ENCODE measurements at places on chromosomes 7 and 10. TPM values are rescaled to one million over a fixed set of nuclear protein-coding genes. Genes with fewer than 3 reads are reported as not detected.

PKD2L1 gene
- not detected for polyA plus RNA-seq

DNA sequence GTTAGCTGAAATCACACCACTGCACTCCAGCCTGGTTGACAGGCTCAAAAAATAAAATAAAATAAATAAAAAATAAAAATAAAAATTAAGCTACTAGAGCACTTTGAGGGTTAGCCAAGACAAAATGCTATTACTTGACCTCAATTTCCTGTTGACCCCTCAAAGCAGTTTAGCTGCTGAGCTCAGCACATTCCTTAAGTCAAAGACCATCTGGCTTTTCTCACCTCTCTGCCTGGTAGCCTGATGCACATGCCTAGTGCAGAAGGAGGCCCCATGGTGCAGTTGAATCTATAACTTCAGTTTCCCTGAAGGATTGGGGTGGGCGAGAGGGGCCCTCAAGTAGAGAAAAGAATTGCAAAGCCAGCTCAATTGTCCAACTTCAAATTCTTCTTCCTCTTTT lies 211.1 kb upstream of the GALNT17 start:
- H3K4me3 ChIP-seq = no peak overlapping the region
- no peaks in the 10 kb centered on the region for H3K4me1 ChIP-seq
- no peak overlapping the region for H3K27ac ChIP-seq
- H3K36me3 ChIP-seq = no peaks in the 10 kb centered on the region

DNA sequence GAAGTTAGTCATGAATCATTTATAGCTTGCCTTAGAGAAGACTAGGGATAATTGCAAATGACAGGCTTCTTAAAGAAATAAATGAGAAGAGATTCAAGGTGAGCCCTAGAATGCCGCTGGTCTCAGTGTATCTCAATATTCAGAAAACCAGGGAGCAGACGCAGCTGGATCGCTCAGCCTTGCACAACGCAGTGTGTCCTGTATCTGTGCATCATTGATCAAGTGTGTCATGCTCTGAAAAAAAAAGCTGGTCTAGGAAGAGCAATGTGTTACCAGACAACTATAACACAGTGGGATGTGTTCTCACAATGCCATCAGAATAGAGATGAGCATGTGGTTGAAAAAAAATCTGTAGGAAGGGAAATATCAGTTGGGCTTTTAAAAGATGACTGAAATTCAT lies 230.1 kb downstream of the CALN1 start:
- DNase-seq = no peak
- H3K36me3 ChIP-seq = no peaks in the 10 kb centered on the region
- H3K4me3 ChIP-seq = no peak overlapping the region
- H3K27me3 ChIP-seq = no peaks in the 10 kb centered on the region
- H3K27ac ChIP-seq = no peak overlapping the region

GRCh38 chr10:17736223-17736622 lies 15.8 kb upstream of the TMEM236 start:
- no peak overlapping the region for H3K4me3 ChIP-seq
- no peak for DNase-seq
- no peaks in the 10 kb centered on the region for H3K27me3 ChIP-seq
- peaks cover 7% of the 10 kb centered on the region for H3K4me1 ChIP-seq

GPR26 gene
- not detected for polyA plus RNA-seq

All from cardiac muscle cell (in vitro differentiated cells and primary cell).